Stimulated activated CD8-positive, alpha-beta memory T cell treated with anti-CD3 and anti-CD28 coated beads, Interleukin-2, amount 100 ng/mL, for 1 hour (primary cell): ENCODE measurements at places on chromosomes 1 and 21.

DNA sequence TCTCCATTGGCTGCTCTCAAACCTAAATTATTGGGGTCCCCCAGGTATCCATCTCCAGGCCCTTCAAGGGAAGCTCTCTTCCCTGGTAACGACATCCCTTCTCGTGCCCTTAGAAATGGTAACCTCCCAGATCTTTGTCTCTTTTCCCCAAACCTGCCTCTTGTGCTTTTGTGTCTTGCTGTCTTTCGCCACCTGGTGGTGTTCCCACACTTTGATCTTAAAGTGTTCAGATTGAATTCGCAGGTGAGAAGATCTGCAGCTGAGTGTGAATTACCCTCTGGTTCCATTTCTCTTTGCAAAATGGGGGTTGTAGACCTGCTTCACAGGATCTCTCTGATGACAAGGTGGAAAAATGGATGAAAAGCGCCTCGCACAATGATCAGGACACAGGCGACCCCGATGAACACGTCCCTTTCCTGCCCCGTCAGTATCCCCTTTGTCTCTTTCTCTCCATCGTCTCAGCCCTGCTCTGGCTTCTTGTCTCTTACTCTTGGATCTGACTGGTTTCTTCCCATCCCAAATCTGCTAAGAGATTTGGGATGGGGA, 53.1 kb downstream of the DOP1B start:
- peak; percentile 3 for DNase-seq

DNA sequence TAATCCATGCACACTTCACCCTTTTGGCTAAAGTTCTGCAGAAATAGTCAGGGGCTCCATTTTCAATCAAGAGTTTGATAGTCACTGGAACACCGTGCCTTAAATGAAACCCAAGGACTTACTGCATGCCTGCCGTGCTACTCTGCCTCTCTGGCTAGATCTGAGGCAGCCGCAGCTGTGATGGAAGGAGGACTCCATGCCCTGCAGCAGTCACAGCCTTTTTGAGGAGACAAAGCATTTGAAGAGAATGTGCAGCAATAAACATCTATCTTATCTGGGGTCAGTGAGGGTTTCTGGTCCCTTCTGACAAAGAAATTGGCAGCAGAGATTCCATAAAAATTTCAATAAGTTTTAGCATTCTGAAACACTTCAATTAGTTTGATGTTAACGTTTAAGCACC, 78.0 kb downstream of the BCAR3 start:
- no peak for DNase-seq

- no peak for DNase-seq
Observed at GRCh38 chr1:101219924-101220870, 16.6 kb upstream of the S1PR1 start.

GRCh38 chr1:39102537-39103327, 76.6 kb downstream of the NDUFS5 start:
- DNase-seq: no peak

- DNase-seq: no peak
Observed at GRCh38 chr1:156100205-156100995, 14.1 kb upstream of the LMNA start.

DNA sequence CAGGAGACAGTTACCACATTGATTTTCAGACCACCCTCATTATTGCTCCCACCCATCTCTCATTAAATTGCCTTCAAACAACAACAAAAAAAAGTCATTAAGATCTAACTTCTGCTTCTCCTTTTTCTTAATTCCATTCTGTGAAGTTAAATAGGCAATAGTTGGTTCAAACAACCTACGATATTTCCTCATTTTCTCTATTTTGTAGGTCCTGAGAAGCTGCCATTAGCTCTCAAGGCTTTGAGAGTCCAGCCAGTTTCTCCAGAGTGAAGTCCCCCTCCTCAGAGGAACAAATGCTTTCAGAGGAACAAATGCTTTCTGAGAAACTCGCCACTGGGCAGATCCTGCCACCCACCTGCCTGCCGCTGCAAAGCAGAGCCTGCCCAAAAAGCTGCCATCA, 125.6 kb downstream of the ETS2 start:
- no peak for DNase-seq

DNA sequence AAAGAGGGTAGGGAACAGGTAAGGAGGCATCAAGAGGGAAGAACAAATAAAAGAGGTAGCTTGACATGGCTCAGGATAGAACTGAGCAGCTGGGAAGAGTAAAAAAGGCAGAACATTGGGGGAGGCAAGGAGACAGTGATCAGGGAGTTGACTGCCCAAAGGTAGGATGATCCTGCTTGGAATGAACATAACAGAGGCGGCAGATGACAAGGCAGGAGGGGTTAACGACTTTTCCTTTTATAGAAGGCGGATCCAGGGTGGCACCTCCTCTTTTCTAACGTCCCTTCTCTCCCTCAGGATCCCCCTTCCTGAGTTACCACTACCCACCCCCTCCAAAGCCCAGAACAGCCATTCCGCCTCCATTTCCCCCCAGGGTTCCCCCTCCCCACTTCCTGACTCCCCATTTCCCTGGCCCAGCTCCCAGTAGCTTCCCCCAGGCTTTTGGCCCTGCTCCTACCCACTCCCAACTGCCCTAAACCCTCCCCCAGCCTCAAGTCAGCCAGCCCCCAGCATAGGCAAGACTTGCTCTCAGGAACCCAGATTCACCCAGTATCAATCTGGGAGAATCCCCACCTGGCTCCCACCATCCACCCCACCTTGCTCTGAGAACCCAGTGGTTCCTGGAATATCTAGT, 769 bp upstream of the ADAMTS4 start:
- DNase-seq: no peak

DNA sequence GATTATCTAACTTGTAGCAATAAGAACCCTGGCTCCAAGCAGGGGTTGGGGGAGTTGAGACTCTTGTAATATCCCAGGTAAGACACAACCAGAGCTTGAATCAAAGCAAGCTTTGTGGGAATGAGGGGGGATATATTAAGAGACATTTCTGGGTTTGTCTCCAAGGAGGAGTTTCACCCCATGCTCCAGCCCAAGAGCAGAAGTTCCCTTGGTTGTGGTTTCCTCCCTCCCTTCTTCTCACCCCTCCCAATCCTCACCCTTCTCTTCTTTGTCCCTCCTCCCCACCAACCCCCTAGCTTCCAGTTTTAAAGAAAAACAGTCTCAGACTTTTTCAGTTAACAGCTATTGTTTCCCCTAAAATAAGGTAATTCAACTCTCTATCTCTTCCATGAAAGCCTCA, 11.9 kb downstream of the TRAF3IP3 start:
- no peak for DNase-seq

DNA sequence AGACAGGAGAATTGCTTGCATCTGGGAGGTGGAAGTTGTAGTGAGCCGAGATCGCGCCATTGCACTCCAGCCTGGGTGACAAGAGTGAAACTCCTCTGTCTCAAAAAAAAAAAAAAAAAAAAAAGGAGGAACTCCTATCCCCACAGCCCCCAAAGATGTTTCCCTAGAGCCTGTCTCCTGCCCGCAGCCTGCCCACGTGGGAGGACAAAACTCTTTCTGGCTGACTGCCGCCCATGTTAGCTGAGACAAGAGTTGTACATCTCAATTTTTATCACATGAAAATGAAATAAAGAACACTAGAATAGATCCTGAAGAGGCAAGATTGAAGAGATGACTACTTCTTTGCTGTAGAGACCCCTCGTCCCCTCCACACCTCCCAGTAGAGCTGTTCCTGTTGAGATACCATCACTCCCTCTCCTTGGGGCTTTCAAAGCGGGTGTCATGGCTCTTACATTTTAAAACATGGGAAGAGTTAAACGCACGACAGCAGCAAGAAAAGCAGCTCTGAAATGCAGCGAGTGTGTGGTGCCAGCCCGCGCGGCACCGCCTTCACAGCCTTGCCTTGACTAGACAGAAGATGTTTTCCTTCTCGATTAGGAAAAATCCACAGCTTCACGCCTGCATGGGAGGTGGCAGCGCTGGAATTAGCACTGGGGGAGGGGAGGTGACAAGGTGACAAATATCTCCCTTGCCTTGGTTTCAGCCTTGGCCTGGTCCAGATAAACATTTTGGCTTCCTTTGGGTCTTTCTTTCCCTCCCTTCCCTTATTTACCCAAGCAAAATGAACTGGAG, 253.4 kb upstream of the CSF3R start:
- no peak for DNase-seq
